NCI-H187 treated with DMSO at 0.1 percent for 48 hours (cell line): ENCODE measurements at places on chromosomes 3 and 15.

GRCh38 chr3:187227658-187228258 lies 30.5 kb downstream of the RTP1 start:
- no peak for DNase-seq

DNA sequence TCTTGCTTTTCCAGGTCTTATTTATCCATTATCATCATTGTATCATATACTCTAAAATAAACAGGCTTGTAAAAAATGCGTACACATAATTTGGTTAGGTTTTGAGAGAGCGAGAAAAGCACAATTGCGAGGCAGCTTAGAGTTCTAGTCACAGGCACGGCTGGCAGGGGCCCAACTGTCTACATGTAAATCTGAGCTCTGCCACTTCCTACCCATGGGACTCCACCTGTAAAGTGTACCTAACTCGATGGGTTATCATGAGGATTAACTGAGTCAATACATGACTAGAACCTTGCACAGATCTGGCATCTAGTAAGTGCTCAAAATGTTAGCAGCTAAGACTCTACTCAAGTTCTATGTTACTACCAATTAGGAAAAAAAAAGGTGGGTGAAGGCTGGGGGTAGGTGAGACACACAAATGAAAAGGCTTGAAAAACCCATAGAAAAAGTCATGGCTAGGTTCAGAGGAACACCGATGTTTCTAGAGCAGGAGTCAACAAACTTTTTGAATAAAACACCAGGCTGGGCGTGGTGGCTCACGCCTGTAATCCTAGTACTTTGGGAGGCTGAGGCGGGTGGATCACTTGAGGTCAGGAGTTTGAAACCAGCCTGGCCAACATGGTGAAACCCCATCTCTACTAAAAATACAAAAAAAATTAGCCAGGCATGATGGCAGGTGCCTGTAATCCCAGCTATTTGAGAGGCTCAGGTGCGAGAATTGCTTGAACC lies 36.2 kb downstream of the GLB1 start:
- no peak for DNase-seq

DNA sequence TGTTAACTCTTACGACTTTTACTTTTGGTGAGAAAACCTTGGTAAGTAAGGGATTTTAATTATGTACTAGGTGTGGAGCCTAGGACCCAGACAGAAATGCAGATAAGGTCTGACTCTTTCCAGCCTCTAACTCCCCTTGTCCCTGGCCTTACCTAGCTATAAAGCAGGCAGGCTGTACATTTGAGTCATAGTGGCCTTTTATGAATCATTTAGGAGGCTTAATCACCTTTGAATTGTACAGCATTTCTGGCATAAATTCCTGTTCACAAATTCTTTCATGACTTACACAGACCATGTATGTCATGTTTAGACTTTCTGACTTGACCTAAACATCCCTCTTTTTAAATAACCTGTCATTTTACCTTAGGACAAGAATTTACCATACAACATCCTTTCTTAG lies 47.4 kb downstream of the CHCHD4 start:
- DNase-seq, result no peak

DNA sequence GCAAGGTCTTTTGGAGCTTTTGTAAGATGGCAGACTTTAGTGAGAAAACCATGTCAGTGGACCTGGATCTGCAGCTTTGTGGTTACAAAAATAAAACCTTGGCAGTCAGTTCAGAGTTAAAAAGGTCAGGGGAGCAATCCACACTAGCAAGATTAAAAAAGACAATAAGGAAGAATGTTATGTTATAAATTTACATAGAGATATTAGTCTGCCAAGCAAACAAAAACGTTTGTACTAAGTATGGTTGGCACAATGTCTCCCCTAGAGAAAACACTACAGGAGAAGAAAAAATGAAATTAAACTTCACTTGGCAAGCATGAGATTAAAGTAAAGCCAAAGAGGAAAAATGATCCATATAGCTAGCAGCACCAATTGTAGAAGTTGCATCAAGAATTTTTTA lies 205.0 kb downstream of the LSAMP start:
- DNase-seq, result no peak

DNA sequence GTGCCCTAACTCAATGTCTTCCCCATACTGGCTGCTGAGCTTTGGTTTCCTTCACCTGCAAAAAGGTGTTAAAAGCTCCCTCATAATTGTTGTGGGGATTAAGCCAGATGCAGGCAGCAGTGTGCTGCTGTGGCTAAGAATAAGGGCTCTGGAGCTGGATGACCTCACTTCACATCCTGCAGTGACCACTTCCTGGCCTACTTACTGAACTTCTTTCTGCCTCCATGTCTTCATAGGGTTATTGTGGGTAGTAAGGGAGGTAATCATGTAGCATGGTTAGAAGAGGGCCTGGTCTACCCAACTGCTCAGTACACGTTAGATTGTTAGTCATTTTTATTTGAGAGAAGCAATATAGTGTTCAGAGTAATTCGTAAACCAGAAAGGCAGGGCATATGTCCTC lies 18.4 kb downstream of the GYG1 start:
- DNase-seq, result no peak

DNA sequence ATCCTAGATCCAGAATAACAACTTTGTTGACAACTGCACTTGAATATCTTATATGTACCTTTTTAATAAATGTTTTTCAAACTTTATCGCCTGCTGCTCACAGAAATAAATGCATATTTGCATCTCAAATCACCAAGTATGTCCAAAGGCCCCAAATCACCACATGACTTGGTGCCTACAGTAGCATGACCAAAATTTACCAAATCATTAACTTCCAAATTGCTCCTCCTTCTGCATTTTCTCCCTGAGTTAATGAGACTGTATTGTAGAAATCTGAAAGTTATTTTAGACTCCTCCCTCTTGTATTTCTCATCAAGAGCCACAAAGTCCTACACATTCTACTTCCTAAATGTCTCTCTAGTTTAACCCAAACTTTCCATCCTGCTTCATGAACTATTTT lies 635.5 kb upstream of the NAALADL2 start:
- DNase-seq, result no peak

- DNase-seq, result no peak
Measured at GRCh38 chr3:14132120-14132519, 7.3 kb downstream of the TMEM43 start.

GRCh38 chr3:70855149-70855548 lies 542.7 kb upstream of the MDFIC2 start:
- DNase-seq, result no peak

- DNase-seq, result no peak
Measured at GRCh38 chr15:26374806-26375205, 398.1 kb downstream of the GABRB3 start.

GRCh38 chr15:94582368-94582767 lies 351.0 kb downstream of the MCTP2 start:
- no peak for DNase-seq

DNA sequence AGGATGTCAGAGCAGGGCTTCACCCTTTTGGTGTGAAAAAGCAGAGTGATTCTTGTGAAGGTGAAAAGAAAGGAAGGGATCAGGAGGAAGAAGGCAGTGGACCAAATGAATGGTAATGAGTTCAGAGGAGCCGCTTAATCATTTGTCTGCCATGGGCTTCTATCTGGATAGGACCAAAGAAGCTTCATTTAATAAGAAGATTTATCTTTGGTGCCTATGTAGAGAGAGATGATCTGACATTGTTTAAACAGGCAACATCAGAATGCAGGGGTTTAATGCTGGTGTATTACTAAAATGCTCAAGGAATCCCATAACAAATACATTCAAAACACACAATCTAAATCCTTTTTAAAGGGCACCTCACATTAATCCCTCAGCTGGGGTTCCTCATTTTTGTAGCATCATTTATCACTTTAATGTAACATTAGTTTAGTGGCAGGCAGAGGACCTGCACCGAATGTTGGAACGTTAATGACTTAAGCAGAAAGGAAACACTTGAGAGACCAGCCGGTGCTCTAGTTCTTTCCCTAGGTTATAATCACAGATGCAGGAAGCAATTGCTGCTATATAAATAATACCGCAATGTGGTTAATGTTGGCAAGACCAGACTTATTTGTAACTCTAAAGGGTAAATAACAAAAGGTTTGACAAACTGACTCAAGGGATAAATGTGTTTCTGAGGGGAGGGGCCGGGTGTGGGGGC lies 27.9 kb upstream of the IL1RAP start:
- DNase-seq, result no peak

GRCh38 chr3:10876661-10877060 lies 60.6 kb downstream of the SLC6A11 start:
- no peak for DNase-seq

DNA sequence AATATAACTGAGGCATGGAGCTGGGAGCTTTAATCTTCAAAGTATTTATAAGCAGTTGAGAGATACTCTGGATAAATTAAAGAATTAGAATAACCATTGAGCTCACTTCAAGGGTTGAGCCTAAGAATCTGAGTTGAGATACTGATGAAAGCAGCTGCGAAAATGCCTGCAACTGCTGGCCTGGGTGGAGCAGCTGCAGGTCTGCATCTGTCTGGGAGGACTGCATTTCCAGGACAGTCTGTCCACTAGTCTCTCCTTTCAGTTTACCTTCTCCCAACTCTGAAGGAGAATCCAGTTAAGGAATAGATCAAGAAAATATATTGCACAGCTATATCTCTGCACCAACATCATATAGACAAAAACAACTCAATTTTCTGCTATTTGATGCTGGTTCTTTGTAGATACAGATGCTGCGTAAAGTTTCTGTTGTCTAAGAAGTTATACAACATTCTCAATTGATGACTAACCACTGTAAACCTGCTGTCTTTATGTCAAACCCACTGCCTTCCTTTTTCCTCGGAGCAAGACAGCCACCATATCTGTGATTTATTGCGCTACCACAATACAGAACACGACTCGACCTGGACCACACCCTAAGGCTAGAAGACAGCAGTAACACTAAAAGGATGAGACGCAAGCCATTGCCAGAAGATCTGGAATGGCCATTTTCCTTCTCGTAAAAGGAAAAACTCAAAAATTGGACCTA lies 245.1 kb downstream of the MAGI1 start:
- DNase-seq, result no peak

DNA sequence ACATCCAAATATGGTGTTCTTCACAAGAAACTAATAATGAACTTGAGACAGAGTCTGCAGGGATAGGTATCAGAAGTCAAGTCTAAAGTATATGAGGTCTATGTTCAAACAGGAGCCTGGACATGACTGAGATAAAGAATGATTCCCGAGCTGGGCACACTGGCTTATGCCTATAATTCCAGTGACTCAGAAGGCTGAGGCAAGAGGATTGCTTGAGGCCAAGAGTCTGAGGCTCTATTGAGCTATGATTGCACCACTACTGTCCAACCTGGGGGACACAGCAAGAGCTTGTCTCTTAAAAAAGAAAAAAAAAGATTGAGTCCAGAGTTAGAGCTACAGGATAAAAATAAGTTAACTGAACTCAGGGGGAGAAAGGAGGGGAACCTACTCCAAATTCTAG lies 246.5 kb downstream of the LRRN1 start:
- no peak for DNase-seq

GRCh38 chr15:72616491-72617210 lies 37.8 kb upstream of the GOLGA6B start:
- no peak for DNase-seq

DNA sequence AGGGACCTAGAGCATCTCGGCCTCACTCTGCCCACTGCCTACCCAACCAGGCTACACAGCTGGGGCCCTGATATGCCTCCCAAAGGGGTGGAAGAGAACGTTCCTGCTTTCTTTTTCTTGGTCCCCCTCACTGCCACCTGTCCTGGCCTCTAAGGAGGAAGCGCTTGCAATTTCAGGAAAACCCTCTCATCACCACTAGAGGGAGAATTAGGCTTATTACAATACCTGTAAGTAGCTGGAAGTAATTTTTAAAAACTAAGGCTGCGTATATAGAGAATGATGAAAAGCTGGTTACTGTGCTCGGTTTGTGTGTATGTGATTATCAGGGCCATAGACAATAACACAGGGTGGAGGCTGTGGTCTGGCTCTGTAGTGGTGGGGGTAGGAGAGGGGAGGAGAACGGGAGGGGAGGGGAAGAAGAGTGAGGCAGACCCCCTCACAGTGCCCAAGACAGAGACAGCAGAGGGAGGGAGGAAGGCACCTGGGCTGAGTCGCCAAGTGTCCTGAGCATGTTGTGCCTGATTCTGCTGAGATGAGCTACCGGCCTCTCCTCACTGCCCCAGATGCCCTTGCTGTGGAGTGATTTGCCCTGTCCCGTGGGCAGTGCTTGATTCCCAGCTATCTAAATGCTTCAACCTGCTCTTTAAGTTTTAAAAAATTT lies 3.3 kb downstream of the GABRG3 start:
- no peak for DNase-seq

DNA sequence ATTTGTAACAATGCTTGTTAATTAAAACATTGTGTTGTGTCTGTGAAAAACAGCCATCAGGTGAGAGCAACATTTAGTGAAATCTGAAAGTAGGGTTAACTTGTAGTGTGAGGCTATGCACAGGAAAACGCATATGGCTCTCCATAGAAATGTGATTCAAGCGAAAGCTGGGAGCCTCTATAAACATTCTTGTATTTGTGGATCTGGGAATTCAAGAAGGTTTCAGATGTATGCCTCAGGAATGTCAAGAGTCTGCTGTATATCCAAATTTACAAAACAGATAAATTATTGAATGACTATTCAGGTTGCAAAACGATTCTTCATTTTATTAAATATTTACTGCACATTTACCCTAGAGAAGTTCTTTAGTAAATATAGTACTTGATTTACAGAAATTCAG lies 166.0 kb downstream of the THSD4 start:
- no peak for DNase-seq

DNA sequence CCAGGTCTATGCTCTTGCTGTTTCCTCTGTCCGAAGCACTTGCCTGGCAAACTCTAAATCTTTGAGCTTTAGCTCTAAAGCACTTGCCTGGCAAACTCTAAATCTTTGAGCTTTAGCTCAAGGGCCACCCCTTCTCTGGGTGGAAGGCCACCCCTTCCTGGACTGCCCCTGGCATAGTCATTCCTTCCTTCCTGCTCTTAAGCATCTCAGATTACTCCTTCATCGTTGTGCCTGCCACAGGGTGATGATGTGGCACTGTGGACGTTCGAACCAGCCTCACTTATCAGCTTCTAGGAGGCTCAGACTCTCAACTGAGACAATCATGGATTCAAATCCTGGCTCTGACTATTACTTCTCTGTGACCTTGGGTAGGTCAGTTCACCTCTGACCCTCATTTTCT lies 10.5 kb upstream of the CRABP1 start:
- no peak for DNase-seq
